ENCODE measurements at places on chromosomes 13 and 19.
A peak's percentile ranks its signal among the peaks of the same experiment; 100 is the strongest.

- no peak for DNase-seq
These were observed 550 bp downstream of the ZNF383 start for GRCh38 chr19:37218592-37218935.

DNA sequence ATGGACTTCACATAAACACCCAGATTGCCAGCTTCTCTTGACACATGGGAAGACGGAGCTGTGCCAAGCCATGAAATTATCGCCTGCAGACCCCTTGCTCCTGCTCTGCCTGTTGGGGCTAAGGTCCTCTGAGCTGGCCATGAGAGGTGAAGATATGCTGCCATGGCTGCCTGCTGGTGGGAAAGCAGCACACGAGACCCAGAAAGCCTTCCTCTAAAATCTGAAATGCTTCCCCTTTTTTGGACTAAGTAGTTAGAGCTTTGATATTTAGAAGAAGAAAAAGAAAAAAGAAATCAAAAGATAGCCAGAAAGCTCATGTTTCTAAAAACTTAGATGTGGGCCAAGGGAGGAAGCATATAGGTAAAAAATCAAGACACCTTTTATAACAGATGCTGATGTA lies 11.2 kb downstream of the WDFY2 start:
- no peak for DNase-seq

- DNase-seq = no peak
These were observed 1141.0 kb upstream of the PRR20A start for GRCh38 chr13:55999709-56000108.

- no peak for DNase-seq
These were observed 6.5 kb downstream of the IGLON5 start for GRCh38 chr19:51317968-51318367.

- DNase-seq = peak; percentile 60
These were observed 21.5 kb downstream of the EBPL start for GRCh38 chr13:49669735-49670309.

DNA sequence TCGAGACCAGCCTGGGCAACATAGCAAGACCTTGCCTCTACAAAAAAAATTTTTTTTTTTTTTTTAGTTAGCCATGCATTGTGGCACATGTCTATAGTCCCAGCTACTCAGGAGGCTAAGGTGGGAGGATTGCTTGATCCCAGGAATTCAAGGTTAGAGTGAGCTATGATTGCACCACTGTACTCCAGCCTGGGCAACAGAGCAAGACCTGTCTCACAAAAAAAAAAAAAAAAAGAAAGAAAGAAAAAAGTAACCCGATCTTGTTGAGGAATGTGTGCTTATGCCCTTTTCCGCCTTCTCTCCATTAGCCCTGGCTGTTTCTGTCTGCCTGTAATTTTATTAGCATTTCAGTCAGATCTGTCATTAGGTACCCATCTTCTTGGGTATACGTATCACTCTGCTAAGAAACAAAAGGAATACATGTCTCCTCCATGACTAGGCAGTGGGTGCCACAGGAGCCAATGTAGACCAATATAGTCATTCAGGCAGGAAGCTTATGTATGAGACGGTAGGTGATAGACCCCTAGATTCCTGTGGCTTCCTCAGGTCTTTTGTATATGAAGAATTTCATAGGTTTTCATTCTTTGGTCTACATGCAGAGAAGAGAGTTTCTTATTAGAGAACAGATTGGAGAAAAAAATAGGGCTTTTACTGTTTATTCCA lies 59.6 kb upstream of the NPAS1 start:
- no peak for DNase-seq

DNA sequence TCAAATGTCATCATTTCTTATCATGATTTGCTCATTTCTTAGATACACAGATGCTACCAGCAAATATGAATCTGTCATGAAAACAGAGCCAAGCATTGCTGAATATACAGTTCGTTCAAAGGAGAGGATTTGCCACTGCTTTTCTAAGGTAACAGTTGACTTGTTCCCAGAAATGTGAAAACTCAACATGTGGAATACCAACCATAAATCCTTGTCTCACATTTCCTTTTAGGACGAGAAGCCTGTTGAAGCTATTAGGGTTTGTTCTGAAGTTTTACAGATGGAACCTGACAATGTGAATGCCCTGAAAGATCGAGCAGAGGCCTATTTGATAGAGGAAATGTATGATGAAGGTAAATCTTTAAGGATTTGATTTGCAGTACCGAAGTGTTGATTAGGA lies 86.7 kb downstream of the DNAJC3 start:
- DNase-seq = no peak

- DNase-seq = peak; percentile 71
These were observed 114.8 kb downstream of the COL4A2 start for GRCh38 chr13:110421696-110422385.

GRCh38 chr13:67735651-67736050 lies 505.5 kb upstream of the PCDH9 start:
- no peak for DNase-seq

- DNase-seq = no peak
These were observed 31.4 kb upstream of the TPTE2 start for GRCh38 chr13:19592657-19593180.

- DNase-seq = no peak
These were observed 1.5 kb upstream of the CEBPA start for GRCh38 chr19:33303791-33304345.

DNA sequence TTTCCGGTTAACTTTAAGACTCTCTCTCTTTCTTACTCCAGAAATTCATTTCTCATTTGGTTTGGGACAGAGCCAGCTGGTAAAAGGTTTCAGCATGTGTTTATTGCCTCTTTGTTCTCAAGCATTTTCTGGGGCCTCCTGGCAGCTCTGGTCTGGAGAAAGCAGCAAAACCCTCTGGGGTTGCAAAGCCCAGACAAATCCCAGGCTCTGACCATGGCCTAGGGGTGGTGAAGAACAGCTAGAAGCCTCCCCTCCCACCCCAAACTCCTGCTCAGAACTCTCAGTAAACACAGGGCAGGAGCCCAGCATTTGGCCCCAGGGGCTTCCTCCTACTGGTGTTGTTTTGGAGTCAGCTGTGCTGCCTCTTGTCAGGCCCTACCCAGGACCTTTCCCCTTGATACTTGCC lies 124.2 kb upstream of the SERP2 start:
- no peak for DNase-seq

DNA sequence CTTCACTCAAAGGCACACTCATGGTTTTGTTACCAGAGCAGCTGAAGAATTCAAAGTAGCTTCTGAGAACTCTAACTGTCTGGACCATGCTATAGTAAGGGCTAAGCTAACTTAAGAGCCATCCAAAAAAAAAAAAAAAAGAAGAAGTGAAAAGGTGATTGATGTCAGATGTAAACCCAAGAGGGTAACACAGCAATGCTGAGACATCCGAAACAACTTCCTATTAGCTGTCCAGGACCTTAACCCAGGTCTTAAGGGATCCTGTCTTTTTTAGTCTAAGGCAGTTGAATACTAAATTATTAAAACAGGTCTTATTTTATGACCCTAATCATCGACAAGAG lies 11.2 kb upstream of the RAB20 start:
- DNase-seq = no peak

GRCh38 chr13:19888799-19889198 lies 25.4 kb upstream of the ZMYM5 start:
- peak; percentile 26 for DNase-seq

- peak; percentile 59 for DNase-seq
These were observed 4.7 kb upstream of the GJB2 start for GRCh38 chr13:20197361-20197834.

DNA sequence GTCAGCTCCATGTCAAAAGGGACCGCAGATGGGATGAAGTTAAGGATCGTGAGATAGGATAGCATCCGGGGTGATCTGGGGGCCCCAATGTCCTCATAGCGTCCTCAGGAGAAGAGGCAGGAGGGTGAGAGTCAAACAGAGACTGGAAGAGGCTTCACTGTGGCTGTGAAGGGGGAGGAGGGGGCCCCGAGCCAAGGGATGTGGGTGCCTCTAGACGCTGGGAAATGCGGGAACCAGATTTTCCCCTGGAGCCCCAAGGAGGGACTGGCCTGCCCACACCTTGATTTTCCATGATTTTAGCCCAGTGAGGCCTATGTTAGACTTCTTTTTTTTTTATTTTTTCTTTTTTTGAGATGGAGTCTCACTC lies 61.2 kb downstream of the GNG7 start:
- no peak for DNase-seq

GRCh38 chr13:109403012-109403421 lies 383.4 kb downstream of the IRS2 start:
- DNase-seq = no peak

DNA sequence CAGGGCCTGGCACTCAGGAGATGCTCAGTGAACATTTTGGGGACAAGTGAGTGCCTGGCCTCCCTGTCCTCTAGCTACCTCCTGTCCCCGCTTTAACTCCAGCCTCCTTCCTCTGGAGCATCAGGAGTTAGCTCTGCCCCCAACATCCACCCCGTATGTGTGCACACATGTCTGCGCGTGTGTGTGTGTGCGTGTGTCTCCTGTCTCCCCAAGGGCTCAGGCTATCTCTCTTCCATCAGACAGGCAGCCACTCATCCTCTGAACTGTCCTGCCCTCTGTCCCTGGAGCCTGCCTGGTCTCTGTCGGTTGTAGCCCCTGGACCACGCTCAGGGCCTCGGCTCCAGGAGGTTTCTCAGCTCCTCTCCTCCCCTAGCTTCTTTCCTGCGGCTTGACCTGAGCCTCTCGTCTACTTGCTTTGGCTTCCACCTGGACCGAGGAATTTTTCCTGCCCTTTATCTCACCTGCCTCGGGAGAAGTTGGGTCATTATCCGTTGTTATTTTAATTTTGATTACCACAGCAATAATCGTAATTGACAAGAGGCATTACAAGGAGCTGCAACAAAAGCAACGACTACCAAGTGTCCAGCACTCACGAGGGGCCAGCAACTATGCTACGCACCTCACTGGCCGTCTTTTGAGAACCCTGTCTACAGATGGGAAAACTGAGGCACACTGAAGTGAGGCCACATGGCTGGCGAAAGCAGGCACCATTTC lies 32.0 kb upstream of the ASF1B start:
- DNase-seq = no peak

- no peak for DNase-seq
These were observed 95.0 kb downstream of the CDK8 start for GRCh38 chr13:26348966-26349365.

DNA sequence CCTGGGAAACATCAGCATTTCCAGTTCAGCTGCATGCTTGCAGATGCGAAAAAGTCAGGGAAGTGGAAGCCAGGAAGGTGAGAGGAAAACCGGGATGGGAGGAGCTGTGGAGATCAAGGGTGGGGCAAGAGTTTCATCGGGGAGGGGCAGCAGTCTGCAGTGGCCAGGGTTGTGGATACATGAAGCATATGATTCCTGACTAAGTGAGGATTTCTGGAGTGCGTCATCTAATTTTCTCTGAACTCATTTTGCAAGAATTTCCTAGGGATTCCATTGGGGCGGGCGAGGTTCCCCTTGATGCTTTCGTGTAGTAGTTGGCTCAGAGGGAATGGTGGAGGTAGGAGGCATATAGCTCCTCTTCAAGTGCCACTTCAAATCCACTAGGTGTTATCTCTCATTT lies 344.1 kb upstream of the TMTC4 start:
- DNase-seq = no peak

- no peak for DNase-seq
These were observed 12.8 kb downstream of the CASP14 start for GRCh38 chr19:15062036-15062435.

DNA sequence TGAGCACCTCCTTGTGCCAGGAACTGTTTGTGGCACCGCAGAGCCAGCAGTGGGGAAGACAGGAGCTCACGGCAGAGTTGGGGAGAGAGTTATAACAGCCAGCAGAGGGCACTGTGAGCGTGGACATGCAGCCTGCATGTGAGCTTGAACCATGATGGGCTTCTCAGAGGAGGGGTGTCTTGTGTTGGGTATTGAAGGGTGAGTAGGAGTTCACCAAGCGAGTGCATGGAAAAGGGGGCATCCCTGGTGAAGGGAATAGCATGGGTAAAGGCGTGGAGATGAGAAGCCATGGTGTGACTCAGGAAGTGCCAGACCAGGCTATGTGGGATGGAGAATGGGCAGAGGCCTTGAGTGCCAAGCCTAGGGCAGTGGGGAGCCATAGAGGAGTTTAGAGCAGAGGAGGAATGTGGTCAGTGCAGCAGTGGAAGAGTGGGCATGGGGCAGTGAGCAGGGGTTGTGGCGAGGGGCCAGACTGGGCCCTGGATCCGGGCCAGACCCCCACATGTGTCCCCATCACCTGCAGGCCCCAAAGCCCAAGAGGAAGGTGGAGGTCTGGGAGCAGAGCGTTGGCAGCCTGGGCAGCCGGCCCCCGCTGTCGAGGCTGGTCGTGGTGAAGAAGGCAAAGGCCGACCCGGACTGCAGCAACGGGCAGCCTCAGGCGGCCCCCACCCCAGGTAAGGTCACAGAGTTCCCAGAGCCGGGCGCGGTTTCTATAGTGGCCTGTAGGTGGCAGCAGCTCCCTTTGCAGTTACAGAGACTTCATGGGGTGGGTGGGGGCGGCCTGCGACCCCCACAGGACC lies 11.8 kb upstream of the SHD start:
- peak; percentile 84 for DNase-seq

DNA sequence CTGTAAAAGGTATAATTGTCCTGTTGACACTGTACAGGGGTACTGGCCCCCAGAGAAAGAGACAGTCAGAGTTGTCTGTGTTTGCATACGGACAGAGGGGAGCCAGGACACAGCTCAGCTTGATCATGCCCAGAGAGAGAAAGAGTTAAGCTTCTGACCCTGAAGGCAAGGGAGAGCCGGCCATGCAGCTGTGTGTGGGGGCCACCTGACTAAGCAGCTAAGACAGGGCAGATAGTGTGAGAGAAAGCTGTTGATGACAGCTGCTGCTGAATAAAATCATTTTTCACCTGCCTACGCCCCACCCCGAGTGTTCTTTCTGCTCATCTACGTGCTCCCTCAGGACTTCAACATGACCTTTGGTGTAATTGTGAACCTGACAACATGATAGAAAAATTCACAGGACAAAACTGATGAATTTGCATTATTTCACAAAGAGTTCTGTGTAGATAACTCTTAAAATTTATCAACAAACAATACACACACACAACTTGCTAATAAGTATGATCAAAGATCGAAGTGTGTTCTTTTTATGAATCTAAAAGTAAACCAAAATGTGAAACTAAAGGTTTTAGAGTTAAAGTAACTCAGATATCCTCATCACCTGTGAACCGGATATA lies 1294.3 kb upstream of the ATXN8OS start:
- no peak for DNase-seq

DNA sequence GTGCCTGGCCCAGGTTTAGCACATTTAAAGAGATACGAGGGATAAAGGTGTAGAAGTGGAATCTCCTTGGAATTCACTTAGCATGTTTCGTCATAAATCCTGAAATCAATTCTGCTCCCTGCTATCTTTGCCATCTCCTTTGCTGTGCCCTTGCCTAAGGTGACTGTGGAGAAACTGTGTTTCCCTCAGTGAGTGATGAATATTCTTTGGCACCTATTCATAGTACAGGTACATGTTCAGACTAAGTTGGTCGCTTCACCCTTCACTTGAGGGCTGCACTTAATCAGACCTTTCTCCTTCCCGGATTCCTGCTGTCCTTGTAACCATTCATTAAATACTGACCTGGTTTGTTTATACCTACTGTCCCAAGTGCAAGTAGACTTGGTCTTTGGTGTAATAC lies 17.8 kb downstream of the PCCA start:
- no peak for DNase-seq

DNA sequence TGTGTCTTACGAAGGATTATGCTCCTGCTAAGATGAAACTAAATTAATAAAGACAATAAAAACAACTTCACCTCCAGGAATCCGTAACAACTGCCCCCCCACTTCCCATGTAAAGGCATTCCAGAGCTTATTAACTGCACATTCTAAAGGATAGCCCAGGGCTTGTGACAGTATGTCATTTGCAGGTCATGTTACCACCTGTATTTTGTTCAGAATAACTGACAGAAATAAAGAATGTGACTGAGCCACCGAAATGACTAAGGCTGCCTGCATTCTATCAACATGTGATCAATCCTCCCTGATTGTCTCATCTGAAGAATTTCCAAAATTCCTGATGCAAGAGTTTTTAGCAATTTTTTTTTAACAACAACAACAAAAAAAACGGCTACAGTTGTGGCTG lies 117.2 kb downstream of the MIPEP start:
- DNase-seq = no peak

All from hematopoietic multipotent progenitor cell treated with erythropoietin and hydrocortisone succinate and interleukin-3 and kit ligand, for 8 days (in vitro differentiated cells).